DMS153 (cell line): ENCODE measurements at places on chromosomes 11 and 22.
A peak's percentile ranks its signal among the peaks of the same experiment; 100 is the strongest.

DNA sequence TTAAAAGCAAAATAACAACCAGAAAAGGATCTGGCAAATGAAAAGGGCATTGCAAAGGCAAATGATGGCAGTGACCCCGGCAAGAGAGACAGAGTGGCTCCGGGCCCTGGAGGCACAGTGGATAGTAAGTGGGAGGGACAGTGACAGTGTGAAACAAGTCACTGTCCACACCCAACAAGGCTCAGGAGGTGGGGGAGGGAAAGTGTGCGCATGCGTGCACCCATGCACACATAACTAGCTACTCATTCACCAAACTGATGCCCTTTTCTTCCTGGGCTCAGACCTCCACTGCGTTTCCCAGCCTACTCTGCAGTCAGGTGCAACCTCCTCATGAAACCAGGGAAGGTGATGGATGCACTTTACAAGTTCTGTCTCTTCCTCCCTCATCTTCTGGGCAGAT, 108.4 kb downstream of the SHANK2 start:
- no peak for DNase-seq

DNA sequence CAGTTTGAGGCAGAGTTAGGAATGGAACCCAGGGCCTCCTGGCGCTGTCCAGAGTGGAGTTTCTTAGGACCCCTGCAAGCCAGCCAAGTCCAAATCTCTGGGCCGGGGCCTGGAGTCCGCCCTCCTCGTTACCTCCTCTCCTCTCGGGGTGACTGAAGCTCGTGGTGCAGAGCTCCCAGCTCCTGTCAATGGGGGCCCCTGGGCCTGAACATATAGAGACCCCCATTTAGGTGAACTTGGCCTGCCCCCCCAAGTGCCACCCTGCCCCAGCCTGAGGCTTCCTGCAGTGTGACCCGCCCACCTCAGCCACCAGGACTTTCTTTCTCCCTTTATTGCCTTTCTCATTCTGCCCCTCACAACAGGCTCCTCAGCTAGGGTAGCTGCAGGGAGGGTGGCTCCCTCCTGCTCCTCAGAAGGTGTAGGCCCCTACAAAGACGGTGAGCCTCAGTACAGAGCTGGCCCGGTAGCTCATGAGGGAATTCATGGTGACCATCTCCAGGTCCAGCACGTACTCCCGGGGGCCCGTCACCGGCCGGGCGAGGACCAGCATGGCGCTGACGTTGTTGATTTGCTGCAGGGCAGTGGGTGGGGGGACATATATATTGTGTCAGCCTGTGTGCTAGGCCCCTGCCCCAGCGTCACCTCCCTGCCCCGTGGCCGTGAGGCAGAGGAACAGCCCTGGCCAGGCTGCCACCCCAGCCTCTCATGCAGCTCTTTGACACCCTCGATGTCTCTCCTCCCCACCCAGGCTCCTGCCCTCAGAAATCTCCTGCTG, 5.9 kb downstream of the EFEMP2 start:
- DNase-seq = no peak

DNA sequence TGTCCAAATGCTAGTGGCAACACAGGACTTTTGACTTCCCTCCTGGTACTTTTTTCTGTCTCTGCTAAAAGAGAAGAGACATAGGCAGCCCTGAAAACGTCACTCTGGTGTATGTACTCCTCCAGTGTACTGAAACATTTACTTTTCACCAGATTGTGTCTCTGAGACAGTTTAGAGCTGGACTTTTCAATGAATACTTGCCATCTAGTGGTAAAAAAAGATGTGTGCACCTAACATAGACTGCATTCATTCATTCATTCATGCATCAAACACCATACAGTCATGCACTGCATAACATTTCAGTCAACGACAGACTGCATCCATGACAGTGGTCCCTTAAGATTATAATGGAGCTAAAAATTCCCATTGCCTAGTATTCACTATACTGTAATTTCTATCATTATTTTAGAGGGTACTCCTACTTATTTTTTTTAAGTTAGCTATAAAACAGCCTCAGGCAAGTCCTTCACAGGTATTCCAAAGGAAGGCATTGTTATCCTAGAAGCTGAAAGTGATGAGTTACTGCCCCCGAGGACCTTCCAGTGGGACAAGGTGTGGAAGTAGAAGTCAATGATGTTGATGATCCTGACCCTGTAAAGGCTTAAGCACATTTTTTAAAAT, 186.2 kb downstream of the SPON1 start:
- no peak for DNase-seq

GRCh38 chr11:70788248-70789022, 390.1 kb downstream of the CTTN start:
- no peak for DNase-seq

- DNase-seq = no peak
Measured at GRCh38 chr11:67466962-67467771, 1.9 kb downstream of the TMEM134 start.

DNA sequence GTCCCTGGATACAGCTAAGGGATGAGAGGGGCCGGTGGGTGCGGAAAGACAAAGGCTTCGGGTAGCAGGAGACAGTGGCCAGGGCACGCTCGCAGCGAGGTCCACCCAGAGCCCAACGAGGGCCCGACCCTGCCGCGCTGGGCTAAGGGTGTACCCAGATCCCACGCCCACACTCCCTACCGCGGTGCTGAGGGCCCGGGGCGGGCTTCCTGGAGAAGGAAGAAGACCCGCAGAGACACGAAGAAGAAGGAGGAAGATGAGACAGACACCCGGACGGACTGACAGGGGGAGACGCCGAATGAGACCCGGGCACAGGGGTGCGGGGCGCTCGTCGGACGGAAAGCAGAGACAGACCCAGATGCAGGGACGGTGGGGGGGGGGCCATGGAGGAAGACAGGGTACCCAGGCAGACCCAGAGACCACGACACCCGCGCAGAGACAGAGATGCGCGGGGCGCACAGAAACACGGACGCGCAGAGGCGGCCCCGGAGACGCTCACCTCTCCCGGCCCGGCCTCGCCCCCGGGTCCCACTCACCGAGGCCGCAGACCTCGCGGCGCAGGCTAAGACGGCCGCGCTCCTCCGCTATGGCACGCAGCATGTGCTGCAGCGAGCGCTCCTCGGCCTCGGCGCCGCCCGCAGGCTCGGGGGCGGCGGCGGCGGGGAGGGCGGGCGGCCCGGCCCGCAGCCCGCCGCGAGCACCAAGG, 437 bp downstream of the KIAA0930 start:
- DNase-seq = no peak

GRCh38 chr11:77967121-77967520, 27.3 kb downstream of the INTS4 start:
- no peak for DNase-seq

DNA sequence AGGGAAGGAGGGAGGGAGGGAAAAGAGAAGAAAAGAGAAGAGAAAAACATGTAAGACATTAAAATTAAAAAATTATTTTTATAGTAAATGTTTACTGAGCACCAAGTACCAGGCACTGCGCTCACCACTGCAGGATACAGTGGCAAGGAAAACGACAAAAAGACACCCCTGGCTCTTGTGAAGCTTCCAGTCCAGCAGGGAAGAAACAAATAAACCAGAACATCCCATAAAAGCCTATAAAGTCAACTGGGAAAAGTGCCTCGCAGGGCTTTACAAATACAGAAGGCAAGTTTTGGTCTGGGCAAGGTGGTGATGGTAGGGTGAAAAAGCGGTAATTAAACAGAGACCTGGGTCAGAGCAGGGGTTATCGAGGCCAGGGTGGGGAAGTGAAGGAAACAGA, 33.6 kb downstream of the LARGE1 start:
- no peak for DNase-seq

DNA sequence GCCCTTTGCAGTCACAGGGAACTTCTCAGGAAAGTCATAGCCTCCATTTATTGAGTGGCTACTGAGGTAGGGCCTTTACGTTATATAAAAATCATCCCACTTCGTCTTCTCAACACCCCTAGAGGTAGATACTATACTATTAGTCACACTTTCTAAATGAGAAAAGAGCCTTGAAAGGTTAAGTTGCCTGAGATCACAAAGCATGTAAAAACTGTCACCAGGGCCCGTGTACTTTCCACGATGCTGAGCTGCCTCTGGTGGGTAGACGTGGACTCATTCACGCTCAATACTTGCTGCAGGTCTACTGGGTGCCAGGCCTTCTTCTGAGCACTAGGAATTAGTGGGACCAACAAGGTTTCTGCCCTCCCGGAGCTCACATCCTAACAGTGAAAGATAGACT, 16.3 kb downstream of the CHRDL2 start:
- DNase-seq = no peak

DNA sequence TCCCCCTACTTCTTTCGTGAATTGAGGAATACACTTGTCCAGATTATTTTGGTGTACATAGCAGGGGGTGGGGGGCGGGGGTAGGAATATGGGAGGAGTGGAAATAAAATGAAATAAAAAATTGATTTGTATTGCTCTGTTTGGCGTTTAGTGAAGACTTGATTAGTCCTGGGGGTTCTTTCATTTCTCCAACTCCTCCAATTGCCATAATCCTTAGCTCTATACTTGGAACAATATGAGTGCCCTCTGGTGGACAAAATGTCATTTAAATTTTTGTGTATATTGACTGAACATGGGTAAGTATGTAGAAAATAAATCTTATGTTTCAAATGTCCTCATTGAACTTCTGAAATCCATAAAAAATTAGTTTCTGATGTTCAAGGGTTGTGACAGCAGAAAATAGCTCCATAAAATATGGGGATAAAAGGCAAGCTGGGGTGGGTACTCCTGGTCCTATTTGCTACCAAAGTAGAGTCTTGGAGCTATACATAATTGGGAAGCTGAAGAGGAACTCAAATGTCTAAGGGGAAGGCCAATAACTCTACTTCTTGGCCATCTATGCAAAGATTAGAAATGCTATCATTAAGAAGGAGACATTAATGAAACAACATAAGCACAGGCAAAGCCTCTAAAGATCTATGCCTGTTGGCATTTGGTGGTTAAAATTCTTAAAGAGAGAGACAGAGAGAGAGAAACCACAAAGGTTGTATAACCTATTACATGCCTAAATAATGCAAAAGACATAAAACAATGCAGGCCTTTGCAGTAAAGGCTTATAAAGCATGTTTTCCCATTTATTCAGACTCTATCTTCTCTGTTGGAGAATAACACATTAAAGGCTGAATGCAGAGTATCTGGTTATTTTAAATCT, 421.6 kb downstream of the METTL15 start:
- no peak for DNase-seq

GRCh38 chr11:111975076-111975806, 38.1 kb downstream of the DIXDC1 start:
- DNase-seq = no peak

GRCh38 chr11:3046190-3046589, 11.0 kb downstream of the CARS1 start:
- no peak for DNase-seq

DNA sequence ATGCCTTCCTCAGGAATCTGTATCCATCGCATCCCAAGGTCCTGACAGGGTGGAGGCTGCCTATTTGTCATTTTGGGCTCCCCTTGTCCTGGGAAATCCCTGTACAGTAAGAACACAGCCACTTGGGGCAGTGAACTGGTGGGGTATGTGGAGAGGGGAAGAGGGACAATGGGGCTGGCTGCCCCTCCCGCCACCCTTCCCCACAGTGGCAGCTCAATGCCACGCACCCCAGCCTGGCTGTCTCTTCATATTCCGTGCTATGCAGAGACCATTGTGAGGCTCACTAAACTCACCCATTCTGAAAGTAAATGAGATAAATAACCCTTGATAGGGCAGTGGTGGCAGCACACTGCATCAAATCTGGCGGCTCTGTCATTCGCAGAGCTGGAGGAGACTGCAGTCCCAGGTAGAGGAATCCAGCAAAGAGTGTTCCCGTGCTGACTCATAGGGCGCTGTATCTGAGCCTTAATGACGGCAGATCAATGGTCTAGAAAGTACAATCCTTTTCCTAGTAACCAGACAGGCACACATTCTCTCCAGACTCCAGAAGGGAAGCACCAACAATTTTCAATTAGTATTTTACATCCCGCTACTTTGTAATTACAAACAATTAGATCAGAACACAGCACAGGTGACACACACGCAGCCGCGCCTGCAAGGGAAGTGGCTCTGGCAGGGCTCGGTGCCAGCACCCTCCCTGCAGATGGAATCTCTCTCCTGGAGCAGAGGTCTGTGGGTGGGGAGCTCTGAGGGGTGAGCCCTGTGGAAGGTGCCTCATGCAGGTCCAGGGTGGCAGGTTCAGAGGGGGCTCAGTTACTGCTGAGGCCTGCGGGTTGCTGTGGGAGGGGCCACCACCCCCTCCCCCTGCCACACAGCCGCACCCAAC, 167.9 kb upstream of the B3GAT1 start:
- DNase-seq = no peak

DNA sequence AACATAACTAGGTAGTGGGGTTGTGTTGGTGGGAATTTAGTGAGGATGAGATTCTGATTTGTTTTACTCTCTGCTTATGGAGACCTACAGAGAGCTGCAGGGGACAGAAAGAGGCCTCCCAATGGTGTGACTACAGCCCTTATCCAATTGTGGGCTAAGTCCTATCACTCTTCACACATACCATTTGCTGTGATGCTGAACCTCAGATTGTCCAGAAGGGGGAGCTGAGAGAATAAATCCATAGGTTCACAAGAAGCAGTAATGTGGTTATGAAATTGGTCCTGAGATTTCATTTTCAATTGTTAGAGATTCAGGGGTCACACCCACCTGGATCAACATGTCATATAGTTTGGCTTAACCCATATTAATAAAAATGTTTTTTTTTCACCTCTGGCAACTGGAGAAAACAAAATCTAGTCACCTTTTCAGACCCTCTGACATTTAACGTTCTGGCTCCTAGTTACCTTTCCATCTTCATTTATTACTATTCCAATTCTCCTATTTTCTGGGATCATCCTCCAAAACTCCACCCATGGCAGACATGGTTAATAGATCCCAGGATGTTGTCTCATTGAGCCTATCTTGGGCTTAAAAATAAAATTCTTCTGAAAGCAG, 53.3 kb upstream of the PTPN5 start:
- peak; percentile 15 for DNase-seq

DNA sequence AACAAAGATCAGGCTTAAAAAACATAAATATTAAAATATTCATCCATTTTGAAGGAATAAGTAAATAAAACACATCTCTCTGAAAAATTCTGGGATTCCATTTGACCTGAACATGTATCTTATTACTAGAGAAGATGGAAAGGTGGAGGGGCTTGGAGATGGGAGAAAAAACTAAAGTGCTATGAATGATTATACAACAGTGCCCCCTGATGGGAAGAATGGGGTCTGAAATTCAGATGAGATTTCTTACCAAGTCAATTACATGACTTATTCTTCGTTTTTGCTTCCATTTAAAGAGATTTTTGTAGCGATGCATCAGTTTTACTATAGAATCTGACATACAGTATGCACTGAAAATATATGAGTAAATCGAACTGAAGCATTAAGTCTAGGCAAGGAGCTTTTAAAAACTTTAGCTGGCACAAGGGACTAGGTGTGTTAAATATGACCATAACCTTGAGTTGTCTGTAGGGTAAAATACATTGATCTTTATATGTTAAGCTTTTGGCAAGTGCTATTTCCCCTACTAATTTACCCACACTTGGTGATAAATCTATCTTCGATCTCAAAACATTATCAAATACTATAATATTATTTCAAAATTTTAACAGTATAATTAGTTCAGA, 718.8 kb downstream of the CNTN5 start:
- no peak for DNase-seq
